ENCODE measurements at places on chromosomes 16 and 17. TPM values are rescaled to one million over a fixed set of nuclear protein-coding genes. Genes with fewer than 3 reads are reported as not detected.

Gene PRR29
- 2.0 TPM for total RNA-seq

Gene CHST5
- total RNA-seq, result not detected

Gene NUTF2
- total RNA-seq, result 269 TPM

Gene TMEM238L
- total RNA-seq, result not detected

Gene TUBB3
- 412 TPM for total RNA-seq

Gene CACNA1G
- not detected for total RNA-seq

Gene HOXB5
- total RNA-seq, result 7.4 TPM

Gene CCL23
- not detected for total RNA-seq

Gene MGAT5B
- 9.1 TPM for total RNA-seq

Gene CDC6
- 4.5 TPM for total RNA-seq

GRCh38 chr16:8194794-8195193 is 395.5 kb downstream of the TMEM114 start:
- DNase-seq, result no peak

DNA sequence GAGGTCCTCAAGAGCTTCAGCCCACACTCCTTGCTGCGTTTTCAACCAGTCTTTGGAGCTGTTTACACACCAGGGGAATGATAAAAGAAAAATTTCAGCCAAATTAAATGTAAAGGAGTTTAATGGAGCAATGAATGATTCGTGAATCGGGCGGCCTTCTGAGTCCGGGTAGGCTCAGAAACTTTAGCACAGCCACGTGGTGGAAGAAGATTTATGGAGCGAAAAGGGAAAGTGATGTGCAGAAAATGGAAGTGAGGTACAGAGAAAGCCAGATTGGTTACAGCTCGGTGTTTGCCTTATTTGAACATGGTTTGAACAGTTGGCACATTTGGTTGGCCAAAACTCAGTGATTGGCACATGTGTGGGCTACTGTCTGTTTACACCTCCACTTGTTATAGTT is 305.4 kb downstream of the MAF start:
- no peak for DNase-seq

DNA sequence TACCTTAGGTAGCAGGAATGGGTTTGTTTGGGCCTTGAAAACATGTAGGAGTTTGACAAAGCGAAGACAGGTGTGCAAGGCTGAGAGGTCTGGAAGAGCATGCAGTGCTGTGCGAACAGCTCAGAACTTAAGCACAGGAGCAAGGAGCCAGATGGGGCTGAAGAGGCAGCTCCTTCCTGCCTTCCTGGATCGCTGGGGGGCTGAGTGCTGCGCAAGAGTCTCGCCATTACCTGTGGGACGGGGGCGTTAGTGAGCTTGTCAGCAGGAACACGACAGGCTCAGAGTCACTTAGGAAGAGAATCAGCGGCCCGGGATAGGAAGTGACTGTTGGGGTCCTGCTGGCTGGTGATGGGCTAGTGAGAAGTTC is 464 bp upstream of the MRM1 start:
- DNase-seq, result no peak

- DNase-seq, result no peak
Observed at GRCh38 chr17:80871341-80871740, 120.3 kb upstream of the CHMP6 start.

- no peak for DNase-seq
Observed at GRCh38 chr17:3845291-3845620, 790 bp downstream of the NCBP3 start.

DNA sequence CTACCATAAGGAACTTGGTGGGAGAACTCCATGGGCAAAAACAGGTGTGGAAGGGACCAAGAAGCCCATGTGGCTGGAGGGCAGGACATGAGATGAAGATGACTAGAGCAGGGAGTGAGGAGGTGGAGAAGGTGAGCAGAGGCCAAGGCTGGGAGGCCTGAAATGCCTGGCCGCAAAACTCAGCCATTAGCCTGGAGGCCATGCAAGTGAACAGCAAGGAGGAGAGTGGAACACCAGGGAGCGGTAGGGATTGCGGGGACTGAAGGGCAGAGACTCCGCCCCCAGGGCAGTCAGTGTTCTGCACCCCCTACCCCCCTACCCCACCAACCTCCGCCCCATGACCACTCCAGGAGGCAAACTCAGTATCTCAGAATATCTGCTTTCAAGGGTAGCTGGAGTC is 17.0 kb downstream of the BCL7C start:
- no peak for DNase-seq

GRCh38 chr17:8062807-8063483 is 24.1 kb downstream of the ALOX15B start:
- DNase-seq, result no peak

DNA sequence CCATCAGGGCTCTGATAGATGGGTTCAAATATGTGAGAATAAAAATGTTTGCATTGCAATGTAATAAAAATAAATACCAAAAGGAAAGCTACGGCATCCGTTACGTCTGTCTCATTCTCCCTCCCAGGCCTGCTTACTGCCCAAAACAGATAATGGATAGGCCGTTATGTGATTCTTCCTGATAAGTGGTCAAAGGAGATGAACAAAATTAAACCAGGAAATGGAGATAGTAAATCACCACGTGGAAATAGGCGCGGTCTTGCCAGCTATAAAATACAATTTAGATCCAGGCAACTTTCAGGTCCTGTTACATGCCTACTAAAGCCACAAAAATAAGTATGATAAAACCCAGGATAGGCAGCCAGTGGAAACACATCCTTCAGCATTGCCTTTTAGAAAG is 49.5 kb upstream of the CCL1 start:
- no peak for DNase-seq

DNA sequence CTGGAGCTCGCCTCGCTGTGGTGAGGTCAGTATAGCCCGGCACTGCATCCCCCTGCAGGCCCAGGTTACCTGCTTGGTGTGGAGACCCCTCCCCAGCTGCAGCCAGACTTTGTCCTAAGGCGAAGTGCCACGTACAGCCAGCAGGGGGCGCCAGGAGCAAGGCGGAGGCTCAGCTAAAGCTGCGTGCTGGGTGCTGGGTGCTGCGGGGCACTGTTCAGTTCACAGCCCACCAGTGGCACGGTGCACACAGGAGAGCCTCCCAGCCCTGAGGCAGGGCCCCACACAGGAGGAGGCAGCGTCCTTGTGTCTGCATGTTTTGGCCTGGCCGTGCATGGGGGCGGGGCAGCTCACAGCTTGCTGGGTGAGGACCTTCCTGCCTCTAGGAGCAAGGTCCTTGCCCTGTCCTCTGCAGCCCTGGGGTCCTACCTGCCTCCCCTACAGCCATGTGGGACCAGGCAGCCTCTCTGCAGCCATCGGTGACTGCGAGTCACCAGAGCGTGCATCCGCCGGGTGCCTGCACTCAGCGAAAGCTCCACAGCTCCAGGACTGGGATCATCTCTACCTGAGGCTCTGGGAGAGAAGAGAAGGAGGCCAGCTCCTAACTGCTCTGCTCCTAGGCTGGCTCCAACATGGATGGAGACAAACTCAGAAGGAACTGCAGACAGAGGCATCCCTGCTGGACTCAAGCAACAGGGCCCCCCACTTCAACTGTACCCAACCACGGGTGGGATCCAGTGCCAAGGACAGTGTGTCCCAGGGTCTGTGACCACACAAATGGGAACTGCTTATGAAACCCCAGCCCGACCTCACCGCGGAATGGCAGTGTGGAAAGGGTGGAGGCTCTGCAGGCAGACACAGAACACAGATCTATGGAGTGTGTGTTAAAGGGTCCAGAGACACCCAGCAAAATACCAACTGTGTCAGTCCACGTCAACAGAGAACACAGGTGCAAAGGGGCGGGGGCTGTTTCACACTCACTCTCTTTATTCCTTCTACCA is 19.0 kb downstream of the SLC7A5 start:
- no peak for DNase-seq

- DNase-seq, result no peak
Observed at GRCh38 chr16:84648595-84649510, 542 bp downstream of the KLHL36 start.

- no peak for DNase-seq
Observed at GRCh38 chr16:84929421-84930297, 81.7 kb downstream of the ZDHHC7 start.

GRCh38 chr17:57927048-57927723 is 28.0 kb downstream of the CUEDC1 start:
- no peak for DNase-seq

DNA sequence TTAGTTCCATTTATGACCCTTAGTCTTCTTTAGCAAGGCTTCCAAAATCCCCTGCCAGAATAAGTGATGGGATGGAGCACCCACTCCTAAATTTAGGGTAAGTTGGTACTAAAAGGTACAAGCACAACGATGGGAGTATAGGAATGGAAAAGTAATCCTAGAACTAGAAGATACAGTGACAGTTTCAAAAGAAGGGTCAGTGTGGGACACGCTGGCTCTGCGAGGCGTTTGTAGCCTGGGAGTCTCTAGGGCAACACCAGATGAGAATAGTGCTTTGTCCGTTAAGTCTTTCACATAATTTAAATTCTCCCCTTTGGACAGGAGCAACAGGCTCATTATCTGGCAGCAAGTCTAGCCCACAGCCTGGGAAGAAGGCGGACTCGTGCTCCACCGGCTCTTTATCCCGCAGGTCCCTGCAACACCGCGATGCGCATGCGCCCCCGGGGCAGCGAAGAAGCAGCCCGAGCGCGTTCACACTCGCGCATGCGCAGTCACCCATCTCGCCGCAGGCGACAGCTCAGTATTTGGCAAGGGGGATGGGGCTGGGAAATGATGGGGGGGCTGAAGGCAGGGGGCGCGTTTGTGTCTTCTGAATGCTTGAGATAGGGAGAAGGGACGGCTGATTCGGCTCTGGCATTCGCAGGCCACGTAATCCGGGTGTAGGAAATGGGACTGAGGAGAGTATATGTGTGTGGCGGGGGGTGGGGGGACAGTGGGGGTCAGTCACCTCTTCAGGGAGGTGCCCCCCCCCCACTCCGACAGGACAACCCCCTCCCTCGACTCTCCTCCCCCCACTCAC is 564 bp downstream of the SPOP start:
- peak; percentile 57 for DNase-seq

GRCh38 chr16:67933805-67934204 is 2.1 kb upstream of the CTRL start:
- DNase-seq, result no peak

GRCh38 chr16:57799600-57800199 is 2.6 kb downstream of the KIFC3 start:
- DNase-seq, result no peak

GRCh38 chr17:76207275-76208059 is 32.8 kb downstream of the RNF157 start:
- no peak for DNase-seq

- no peak for DNase-seq
Observed at GRCh38 chr16:96935-97381, 18.9 kb downstream of the MPG start.

GRCh38 chr16:89152831-89153700 is 18.5 kb upstream of the CDH15 start:
- no peak for DNase-seq
